ENCODE measurements at places on chromosomes 5 and 9.

DNA sequence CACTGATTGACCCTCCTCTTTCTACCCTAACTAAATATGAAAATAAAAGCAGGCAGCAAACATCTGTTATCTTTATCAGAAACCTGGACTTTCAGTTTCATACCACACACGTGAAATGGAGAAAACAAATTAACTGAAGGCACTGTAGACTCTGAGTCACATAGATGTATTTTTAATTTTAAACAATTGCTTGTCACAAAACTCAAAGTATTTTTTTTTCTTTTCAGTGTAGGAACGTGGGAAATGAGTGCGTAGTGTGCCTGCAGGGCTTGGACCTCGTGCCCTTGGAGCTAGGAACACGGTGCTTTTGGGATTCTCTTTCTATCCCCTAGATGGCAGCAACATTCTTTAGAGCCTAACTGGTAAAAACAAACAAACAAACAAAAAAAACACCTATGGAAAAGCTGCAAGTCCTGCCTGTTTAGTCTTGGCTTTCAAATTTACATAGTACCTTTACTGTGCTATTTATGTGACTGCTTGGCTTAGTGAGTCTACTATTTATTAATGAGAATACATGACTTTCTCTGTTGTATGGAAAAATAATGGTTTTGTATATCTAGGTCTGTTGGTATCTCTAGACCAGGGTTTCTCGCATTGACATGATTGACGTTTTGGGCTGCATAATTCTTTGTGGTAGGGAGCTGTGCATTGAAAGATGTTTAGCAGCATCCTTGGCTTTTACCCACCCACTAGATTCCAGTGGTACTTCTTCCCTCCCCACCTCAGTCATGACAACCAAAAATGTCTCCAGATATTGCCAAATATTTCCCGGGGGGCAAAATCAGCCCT is 16.8 kb upstream of the ACTBL2 start:
- DNase-seq: no peak

GRCh38 chr5:54171645-54172384 is 138.6 kb downstream of the ARL15 start:
- DNase-seq: no peak

- DNase-seq: no peak
Observed at GRCh38 chr9:27047136-27047535, 41.7 kb upstream of the LRRC19 start.

GRCh38 chr5:110177729-110178128 is 488.0 kb downstream of the MAN2A1 start:
- no peak for DNase-seq

DNA sequence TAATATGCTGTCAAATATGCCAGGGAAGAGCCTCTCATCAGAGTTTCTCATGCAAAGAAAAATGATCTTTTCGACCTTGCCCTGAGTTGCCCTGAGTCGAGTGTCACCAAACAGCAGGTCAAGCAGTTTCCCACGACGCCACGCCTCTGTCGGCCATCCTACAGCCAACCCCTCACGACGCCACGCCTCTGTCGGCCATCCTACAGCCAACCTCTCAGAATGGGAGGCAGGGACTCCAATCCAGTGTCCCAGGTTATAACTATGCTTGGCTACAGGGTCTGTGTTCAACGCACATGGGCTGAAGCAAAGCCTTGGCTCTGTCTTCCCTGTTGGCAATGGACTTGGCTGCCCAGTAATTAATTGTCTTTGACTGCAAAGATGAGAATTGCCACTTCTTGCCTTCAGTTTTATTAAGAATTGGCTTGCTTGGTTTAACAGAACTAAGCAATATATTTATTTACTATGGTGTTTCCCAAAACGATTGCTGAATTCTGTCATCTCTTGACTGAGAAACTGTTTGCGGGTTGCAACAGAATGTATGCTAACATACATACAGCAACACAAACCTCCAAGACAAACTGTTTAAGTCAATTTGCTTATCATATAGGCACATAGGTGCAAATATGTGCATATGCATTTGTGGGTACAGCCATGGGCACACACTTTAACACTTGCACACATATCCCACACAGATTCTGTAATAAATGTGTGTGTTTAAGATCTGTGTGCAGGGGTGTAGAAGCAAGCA is 352.9 kb downstream of the GLIS3 start:
- no peak for DNase-seq

DNA sequence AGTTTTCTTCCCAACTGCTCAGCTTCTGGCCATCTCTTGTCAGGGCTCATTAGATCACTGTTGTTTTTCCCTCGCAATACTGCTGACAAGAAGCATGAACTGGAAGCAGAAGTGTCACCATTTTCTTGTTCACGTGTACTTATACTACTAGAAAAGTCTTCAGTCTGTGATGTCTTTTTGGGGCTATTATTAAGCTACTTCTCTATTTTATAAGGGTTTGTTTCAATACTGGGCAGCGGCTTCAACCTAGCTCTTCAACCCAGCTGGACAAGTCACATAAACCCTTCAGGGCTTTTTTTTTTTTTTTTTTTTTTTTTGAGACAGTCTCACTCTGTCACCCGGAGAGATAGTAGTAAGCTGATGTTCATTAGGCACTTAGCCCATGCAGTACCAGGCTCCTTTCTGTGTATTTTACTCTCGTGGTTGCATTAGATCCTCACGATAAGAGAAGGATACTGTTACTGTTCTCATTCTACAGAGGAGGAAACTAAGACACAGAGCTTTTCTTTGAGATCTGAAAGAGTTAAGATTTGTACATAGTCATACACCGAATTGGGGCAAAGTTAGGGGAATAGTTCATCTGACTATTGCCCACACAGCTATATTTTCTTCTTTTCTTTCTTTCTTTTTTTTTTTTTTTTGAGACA is 20.5 kb downstream of the RAPGEF1 start:
- DNase-seq: no peak

DNA sequence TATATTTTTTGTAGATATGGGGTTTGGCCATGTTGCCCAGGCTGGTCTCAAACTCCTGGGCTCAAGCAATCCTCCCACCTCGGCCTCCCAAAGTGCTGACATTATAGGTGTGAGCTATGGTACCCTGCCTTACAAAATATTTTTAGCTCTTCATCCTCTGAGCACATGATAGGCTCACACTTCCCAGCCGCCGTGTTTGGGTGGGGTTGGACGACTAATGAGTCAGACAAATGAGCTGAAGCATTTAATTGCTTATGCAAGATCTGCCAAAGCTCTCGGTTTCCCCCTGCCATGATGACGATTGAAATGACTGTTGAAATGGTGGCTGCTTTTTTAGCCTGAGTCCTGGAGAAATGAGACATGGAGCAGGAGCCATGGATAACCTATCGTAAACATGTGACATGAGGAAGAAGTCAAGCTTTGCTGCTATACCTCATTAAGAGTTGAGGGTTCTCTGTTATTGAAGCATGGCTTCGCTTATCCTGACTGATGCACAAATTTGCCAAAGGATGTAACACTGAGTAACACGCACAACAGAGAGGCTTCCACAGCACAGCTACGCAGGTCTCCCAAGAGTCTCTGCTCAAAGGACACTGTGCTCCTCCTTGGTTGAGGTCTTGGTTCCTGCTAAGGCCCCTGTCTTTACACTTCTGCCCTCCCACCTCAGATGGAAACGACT is 48.2 kb upstream of the GFPT2 start:
- DNase-seq: no peak

GRCh38 chr5:141412854-141413539 is at the start of gene PCDHGA10:
Gene PCDHGA10 (plus strand): TSS chr5:141412987. CDS start chr5:141413176, 189 bp downstream.
- DNase-seq: no peak

- no peak for DNase-seq
Observed at GRCh38 chr5:173318330-173318729, 9.9 kb downstream of the STC2 start.

- no peak for DNase-seq
Observed at GRCh38 chr9:106974341-106974740, 111.4 kb downstream of the ZNF462 start.

- no peak for DNase-seq
Observed at GRCh38 chr5:149517461-149518122, 33.6 kb downstream of the CSNK1A1 start.

DNA sequence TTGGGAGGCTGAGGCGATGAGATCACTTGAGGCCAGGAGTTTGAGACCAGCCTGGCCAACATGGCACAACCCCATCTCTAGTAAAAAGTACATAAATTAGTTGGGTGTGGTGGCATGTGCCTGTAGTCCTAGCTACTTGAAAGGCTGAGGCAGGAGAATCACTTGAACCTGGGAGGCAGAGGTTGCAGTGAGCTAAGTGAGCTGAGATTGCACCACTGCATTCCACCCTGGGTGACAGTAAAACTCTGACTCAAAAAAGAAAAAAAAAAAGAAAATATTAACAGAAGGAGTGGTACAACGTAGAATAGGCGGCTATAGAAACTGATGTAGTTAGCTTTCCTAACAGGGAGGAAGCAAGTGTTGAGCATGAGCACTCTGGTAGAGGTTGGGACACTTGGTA is 59.9 kb downstream of the PBX3 start:
- no peak for DNase-seq

- no peak for DNase-seq
Observed at GRCh38 chr9:137676998-137677397, 58.2 kb downstream of the EHMT1 start.

DNA sequence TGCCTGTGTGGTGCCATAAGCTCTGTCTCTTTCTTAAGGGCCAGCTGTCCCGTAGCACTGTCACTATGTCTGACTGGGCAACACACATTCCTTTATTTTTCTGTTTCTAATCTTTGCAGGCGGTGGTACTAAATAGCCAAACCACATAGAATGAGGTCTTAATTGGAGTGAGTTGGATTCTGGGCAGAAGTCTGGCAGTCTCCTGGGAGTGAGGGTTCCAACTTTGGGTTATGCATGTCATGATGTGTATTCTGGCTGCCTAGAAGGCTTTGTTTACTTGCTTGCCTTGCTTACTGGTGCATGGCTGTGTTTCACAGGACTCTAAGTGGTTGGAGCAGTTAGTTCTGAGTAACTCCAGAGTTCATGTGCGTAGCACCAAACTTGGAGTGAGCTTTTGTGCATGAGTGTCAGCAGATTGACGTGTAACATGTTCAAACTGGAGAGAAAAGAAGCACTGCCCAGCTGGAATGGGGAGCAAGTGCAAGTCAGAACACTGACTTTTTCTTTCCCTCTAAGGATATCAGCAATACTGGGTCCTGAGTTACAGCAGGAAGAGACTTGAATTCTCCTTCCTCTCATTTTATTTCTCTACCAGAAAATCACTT is 185.8 kb downstream of the PCSK1 start:
- DNase-seq: no peak

DNA sequence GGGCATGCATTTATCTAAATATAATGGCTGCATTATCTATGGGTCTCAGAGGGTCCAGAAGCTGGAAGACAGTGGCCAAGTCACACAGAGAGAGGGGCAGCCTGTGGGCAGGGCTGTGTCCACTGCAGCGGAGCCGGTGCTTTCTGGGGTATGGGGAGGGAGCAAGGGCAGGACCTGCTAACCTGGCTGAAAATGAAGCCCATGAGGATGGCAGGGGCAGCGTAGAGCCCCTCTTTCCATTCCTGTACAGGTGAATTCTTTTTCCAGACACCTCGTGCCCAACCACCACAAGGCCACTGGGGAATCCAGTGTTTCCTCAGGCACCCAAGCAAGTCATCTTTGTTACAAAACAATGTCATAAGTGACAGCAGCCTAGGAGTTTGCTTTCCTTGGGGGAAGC is 305.9 kb upstream of the IRX4 start:
- no peak for DNase-seq

GRCh38 chr9:126561582-126561981 is 52.1 kb upstream of the LMX1B start:
- DNase-seq: no peak

GRCh38 chr5:81854915-81855314 is 104.0 kb upstream of the SSBP2 start:
- DNase-seq: no peak

DNA sequence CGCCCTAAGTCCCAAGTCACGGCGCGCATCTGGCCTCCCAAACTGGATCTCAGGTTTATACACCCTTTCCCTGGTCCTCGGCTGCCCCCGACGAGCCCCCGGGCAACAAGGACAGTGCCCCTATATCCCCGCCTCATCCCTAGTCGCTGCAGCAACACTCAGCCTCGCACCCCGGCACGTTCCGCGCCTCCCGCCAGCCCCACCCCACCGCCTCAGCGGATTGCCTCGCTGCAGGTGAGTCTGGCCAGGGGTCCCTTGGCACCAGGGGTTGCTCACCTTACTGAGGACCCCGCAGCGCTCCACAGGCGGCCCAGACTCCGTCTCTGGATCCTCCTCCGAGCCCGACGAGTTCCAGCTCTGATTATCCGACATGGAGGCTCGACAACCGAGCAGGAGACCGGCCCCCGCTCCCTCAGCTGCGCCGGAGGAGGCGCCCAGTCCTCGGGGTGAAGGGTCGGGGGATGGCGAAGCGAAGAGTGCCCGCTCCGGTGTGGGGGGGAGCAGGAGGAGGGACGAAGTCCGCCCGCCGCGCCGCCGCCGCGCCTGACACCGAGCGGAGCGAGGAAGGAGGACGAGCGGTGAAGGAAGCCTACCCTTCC is 494 bp downstream of the CERT1 start:
- no peak for DNase-seq

GRCh38 chr5:140806834-140807775 is at the start of gene PCDHA4:
Gene PCDHA4 (plus strand): TSS chr5:140807068.
- DNase-seq: no peak

DNA sequence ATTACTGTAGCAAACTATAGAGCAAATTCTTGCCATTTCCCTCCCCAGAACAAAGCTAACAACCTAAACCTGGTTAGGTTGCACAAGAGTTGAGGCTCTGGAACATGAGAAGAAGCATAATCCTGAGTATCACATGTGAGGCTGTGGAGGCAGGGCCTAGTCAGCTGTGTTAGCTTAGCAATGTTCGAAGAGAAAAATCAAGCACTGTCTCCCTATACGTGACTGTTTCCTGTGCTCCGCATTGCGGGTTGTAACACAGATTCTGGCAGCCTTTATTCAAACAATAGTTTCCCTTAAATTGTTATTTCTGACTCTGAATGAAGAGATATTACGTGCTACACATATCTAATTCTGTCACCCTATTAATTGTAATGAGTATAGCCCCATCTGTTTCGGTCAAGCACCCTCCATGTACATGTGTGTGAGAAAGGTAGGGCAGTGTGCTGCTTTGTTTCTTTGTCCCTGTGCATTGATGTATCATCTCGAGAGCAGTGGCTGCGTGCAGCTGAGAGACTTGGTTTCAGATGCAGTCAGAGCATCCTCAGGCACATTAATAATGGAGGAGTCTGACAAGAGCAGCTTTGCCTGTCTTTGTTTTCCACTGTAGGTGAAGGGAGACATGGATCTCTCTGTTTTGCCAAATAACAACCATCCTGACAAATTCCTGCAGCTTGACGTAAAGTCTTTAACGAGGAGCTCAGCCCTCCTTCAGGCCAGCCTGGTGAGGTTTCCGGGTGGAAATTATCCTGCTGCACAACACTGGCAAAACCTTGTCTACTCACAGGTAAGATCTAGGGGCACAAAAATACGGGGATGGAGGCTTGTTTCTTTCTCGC is at the start of gene MINAR2:
MINAR2 (plus strand) TSS at position 523 of the 836 bp plus-strand sequence; CDS start at position 620, 97 bp downstream.
- DNase-seq: no peak

GRCh38 chr9:121472446-121472845 is 27.2 kb downstream of the GGTA1 start:
- no peak for DNase-seq

- no peak for DNase-seq
Observed at GRCh38 chr5:158569534-158569933, 530.2 kb downstream of the EBF1 start.

Data from fibroblast of skin of left biceps (primary cell).